ENCODE measurements at places on chromosomes 13 and 19.
A peak's percentile ranks its signal among the peaks of the same experiment; 100 is the strongest.

- DNase-seq = no peak
Observed at GRCh38 chr19:39582442-39582841, 19.9 kb upstream of the LGALS13 start.

- no peak for DNase-seq
Observed at GRCh38 chr19:38946229-38947010, 15.7 kb downstream of the MRPS12 start.

- DNase-seq = no peak
Observed at GRCh38 chr13:109297628-109298027, 488.8 kb downstream of the IRS2 start.

DNA sequence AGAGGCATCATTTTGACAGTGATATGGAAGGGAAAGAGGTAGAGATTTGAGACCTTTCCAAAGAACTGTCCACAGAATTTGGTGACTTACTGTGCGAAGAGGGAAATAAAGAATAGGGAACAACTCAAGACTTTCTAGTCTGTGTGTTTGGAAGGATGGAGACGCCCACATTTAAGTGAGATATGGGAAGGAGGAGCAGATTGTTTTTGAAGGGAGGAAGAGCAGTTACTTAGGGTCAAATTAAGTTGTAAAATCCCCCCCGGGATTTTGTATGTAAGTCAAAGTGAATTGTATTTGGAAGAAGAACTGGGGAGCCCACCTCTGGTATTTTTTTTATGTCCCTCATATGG, 1.2 kb downstream of the USPL1 start:
- DNase-seq = no peak

GRCh38 chr19:49629659-49630058, 10.3 kb downstream of the RRAS start:
- no peak for DNase-seq

GRCh38 chr13:23903906-23904280, 6.6 kb upstream of the C1QTNF9B start:
- DNase-seq = no peak

DNA sequence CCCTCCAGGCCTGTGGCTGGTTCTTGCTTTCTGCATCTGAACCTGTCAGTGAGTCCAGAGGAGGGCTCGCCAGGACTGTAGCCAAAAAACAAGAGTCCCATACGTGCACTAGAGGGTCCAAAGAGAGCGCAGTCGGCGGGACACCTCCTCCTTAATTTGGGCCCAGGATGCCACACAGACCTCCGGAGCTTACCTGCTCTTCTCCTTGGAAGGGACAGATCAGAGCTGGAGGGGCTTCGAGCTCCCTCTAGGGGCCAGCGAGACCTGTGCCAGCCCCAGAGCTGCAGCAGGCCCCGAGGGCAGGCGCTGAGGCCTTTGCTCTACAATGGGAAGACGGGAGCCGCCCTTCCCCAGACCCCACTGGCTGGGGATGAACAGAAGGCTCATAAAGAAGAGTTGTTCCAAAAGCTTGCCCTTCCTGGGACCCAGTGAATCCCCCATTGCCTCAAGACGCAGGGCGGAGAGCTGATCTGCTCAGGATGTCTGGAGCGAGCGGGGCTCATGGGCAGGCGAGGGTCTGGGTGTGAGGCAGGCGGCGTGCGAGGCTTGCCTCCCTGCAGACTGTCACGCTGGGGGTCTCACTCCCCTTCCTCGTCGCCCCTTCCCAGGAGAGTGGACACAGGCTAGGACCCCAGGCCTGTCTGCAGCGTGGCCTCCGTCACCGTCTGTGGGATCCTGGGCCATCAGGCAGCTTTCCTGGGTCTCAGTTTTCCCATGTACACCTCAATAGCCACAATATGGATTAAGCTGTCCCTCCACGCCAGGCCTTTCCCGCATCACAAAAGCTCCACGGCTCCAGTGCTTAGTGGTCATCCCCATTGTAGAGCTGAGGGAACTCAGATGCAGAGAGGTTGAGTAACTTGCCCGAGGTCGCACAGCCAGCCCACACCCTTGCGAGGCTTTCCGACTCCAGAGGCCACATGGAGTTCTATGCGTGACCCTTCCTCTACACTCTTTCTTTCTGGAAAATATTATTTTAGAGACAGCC, 46.9 kb upstream of the VSTM2B start:
- DNase-seq = no peak

- DNase-seq = no peak
Observed at GRCh38 chr19:28258829-28259228, 954.1 kb downstream of the UQCRFS1 start.

GRCh38 chr13:48600374-48601364, 53.1 kb upstream of the CYSLTR2 start:
- no peak for DNase-seq

DNA sequence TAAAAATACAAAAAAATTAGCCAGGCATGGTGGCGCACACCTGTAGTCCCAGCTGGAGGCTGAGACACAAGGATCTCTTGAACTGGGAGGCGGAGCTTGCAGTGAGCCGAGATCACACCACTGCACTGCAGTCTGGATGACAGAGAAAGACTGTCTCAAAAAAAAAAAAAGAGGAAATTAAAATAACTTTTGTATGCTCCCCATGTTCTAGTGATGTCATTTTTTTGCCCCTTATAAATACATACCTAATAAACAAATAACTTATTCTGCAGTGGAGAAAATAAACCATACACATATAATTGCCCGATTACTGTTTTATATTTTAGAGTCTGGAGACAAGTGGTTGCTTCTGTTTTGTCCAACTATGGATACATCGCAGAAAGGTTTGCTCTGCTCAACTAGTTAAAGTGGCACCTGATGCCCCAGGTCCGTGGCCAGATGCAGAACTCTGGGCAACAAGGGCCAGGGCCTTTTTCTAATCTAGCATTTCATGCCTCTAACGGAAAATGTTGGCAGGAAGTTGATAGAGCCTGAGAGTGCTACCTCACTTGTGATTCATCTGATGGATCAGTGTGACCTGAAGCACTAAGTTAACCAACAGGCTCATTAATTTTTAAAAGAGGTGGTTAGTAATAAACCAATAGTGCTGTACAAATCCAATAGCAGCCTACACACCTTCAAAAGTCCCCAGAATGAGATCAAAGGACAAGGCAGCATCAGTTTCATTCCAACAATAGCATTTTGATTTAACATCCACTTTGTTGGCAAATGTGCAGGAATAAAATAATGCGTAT, 18.8 kb downstream of the UBE2L5 start:
- no peak for DNase-seq

DNA sequence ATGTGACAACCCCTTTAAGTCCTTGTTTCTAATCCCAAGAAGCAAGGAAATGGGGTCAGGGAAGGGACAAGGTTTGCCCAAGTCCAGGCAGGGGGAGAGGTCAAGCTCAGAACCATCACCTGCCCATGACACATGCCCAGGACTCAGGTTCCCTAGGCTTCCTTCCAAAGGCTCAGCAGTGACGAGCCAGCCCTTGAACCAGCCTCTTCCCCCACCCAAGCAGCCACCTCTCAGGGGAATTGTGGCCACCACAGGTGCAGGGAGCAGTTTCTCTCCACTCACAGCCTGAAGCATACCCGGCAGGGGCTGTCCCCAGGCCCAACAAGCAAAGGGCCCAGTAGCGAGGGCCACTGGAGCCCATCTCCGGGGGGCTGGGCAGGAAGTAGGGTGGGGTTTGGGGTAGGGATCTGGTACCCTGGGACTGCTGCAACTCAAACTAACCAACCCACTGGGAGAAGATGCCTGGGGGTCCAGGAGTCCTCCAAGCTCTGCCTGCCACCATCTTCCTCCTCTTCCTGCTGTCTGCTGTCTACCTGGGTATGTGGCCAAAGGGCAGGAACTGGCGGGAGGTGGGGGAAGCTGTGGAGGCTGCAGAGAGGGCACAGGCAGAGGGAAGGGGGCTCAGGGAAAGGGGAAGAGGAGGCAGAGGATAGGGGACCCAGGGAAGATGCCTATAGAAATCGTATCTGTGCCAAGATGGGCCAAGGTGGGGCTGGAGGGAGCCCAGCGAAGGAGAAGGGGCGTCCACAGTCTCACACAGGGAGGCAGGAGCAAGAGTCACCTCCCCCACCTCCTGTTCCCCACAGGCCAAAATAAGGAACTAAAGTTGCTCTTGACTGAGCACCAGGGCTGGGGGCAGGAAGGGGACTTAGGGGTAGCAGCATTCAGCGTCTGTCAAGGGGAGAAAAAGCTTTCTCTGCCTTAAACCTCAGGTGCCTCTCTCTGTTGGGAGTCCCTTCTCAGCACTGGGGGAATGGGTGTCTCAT, at the start of gene CD79A:
Gene CD79A (plus strand): TSS at position 433 of the 986 bp plus-strand sequence. CDS start 26 bp downstream, at position 459.
- DNase-seq = peak; percentile 75

- DNase-seq = no peak
Observed at GRCh38 chr19:10946958-10947657, 13.7 kb upstream of the SMARCA4 start.

GRCh38 chr19:49662011-49662410, 3.6 kb downstream of the IRF3 start:
- DNase-seq = no peak

DNA sequence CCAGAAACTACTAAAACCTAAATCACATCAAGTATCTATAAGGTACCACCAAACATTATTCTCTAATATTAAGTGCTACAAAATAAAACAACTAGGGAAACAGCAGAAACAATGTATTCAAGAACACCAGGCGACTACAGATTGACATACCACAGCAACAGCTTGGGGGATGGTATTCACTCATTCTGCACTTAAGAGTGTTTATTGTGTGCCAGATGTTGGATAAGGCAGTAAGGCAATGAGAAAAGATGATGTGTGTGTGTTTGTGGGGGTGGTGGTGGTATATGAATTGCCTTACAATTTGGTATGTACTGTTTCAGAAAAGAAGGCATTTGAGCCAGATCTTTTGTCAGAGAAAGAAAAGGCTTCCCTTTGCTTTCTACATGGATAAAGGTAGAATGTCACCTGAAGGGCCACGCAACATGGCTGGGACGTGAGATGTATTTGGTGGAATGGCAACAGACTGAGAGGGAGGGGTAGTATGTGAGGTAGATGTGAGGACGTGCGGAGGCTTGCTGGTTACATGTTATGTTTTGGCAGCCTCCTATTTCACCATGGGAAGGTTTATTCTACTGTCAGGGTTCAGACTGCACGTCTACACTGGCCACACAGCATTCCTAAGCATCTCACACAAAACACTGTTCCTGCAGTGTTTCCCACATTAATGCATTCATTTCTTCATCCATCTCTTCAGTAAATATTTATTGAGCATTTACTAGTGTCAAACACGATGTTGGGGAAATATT, 300.7 kb downstream of the KLF12 start:
- DNase-seq = no peak

DNA sequence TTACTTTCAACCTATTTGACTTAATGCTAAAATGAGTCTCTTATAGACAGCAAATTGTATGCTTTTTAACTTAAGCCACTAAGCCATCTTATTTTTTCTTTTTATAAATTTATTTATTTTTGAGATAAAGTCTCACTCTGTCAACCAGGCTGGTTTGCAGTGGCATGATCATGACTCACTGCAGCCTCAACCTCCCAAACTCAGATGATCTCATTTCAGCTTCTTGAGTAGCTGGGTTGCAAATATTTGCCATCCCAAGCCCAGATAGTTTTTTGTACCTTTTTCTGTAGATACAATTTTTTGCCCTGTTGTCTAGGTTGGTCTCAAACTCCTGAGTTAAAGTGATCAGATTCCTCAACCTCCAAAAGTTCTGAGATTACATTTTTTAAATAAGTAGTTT, 27.1 kb downstream of the ZNF714 start:
- DNase-seq = no peak

GRCh38 chr13:99124794-99125316, 75.8 kb upstream of the UBAC2 start:
- no peak for DNase-seq

GRCh38 chr13:110302997-110303396, 4.0 kb downstream of the COL4A1 start:
- no peak for DNase-seq

DNA sequence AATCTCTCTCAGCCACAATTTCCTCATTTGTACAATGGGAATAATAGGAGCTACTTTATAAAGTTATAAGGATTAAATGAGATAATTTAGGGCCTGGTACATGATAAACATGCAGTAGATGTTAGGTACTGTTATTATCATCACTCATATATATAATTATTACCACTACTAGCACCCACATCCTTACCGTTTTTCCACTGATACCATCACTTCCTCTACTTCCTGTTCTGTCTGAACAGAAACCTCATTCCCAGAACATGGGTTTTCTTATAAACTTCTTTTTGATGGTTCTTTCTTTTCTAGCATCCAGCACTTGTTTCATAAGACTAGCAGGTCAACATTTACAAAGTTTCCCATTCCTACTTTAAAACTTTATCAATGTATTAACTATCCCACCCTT, 6.3 kb downstream of the CDADC1 start:
- no peak for DNase-seq

DNA sequence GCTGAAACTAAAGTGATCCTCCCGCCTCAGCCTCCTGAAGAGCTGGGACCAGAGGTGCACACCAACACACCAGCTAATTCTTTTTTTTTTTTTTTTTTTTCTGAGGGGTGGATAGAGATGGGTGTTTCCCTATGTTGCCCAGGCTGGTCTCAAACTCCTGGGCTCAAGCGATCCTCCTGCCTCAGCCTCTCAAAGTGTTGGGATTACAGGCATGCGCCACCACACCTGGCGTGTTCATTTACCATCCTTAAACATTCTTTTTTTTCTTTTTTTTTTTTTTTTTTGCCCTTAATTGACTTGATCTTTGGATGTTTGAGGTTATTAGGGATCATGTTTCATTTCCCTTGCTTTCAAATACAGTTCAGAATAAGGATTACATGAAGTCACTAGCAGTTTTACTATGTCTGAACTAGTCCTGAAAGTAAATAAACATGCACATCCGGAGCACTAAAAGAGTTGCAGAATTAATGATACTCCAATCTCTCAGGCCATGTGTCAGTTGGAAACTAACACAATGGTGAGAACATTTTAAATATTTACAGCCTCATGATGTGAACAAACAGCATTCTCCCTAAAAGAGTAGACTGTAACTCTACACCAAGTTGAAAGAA, 10.2 kb downstream of the UTP14C start:
- no peak for DNase-seq

GRCh38 chr19:30886222-30886621, 463.0 kb downstream of the TSHZ3 start:
- no peak for DNase-seq

DNA sequence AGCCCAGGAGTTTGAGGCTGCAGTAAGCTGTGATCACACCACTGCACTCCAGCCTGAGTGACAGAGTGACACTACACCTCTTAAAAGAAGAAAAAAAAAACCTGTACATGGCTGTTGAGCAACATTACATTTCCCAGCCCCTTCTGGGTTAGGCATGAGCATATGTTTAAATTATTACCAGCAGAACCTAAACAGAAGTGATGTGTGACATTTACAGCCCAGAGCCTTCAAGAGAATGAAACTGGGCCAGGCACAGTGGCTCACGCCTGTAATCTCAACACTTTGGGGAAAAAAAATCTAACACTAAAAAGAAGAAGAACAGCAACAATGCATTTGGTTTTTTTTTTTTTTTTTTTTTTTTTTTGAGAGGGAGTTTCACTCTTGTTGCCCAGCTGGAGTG, 38.3 kb downstream of the MRPS31 start:
- no peak for DNase-seq
